GM23248 (cell line): ENCODE measurements at places on chromosomes 4 and X.

GRCh38 chr4:145507636-145508035 lies 26.0 kb downstream of the SMAD1 start:
- peak; percentile 12 for DNase-seq

DNA sequence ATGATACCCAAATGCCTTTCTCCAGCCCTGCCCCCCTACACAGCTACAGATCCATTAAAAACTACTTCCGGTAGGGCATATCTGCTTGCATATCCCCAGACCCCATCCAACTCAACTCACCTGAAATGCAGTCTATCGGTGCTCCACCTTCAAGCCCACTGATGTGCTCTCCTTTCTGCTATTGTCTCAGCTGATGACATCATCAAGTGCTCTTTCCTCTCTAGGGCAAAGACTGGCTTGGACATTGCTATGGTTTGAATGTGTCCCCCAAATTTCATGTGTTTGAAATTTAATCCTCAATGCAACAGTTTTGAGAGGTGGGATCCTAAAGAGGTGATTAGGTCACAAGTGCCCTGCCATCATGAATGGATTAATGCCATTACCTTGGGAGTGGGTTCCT lies 212.4 kb downstream of the RELL1 start:
- DNase-seq = no peak

GRCh38 chrX:44765556-44765955 lies 78.3 kb upstream of the DUSP21 start:
- peak; percentile 39 for DNase-seq

GRCh38 chr4:141210168-141210567 lies 10.5 kb upstream of the ZNF330 start:
- DNase-seq = no peak

DNA sequence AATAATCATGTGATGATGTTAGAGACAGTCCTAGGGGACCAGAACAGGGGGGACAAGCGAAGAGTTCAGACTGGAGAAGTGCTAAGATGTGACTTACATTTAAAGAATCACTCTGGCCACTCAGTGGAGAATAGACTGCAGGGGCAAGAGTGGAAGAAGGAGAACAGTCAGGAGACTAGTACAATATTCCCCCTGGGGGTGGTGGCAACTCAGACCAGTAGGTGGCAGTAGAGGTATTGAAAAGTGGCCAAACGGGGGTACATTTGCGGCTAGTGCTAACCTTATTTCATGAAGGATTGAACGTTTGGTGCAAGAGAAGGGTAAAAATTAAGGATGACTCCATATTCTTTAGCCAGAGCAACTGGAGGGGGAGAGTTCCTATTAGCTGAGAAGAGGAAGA lies 2.7 kb upstream of the BMX start:
- DNase-seq = peak; percentile 36

DNA sequence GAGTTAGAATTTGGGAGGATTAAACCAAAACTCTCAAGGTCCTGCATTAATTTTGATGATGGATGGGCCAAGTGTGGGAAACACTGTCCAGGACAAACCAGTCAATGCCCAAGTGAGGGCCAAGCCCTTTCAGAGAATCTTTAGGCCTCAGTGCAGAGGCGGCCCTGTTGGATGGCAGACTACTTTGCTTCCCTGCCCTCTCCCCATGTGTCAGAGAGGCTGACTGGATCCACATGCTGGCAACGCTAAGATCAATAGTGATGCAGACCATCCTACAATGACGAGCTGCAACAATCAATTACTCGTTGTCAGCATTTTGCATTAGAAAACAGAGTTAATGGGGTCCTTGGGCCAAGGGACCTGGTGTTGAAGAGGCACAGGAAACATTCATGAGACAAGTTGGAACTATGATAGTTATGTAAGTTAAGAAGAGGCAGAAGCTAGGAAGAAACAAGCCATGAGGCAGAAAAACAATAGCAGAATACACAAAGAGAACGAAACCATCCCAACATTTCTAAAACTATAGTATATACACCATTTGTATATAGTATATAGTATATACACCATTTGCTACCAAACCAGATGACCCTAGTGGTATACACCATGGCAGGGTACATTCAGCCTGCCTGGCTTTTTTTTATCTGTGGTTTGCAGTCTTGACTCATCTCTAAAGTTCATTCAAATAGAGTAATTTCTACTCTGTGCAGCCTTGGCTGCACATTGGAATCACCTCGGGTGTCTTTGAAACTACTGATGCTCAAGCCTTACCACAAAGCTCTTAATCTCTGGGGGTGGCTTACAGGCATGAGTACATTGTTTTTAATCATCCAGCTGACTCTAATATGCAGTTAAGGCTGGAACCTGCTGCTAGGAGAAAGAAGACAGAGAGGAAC lies 147.7 kb upstream of the GYPA start:
- DNase-seq = no peak

GRCh38 chr4:47862297-47862696 lies 24.4 kb upstream of the CORIN start:
- peak; percentile 58 for DNase-seq

DNA sequence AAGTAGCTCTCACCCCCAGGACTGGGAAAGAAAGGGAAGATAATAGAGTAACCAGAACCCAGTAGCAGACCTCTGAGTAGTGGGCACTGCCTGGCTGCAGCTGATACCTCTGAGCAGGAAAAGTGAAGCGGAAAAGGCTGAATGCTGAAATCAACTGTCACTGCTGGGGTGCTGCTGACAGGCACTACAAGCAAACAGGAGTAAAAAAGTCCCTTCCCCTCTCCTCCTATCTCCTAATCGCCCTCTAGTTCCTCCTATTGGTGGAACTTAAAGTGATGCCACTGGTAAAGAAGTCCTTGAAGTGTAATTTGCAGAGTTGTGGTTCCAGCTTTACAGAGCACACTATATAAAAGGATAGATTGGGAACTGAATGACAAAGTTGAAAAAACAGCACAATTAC lies 32.8 kb upstream of the GLRB start:
- peak; percentile 38 for DNase-seq

DNA sequence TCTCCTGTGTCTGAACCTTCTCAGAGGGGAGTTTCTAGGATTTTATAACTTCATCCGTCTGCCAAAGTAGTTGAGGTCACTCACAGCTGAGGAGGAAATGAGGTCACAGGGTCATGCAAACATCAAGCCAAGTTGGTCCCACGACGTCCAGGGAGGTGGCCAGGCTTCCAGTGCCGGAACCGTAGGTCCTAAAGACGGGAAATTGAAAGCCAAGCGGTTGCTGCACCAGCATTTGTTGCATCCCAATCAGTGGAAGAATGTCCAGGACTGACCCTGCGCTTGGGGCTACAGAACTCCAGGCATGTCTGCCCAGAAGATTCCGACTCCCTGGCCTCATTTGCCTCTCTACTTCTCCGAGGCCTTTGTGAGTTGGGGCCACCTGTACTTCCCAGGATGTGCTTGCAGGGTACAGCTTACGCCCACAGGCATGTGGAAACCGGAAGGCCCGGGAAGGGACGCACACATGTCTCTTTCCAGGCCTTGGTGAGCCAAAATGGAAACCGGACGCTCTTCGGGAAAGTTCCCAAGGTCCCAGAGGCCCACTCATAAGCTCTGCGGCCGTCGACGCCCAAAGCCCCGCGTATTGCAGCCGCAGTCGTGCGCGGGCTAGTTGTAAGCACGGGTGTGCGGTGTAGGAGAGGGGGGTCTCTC lies 9.3 kb downstream of the PRDM8 start:
- no peak for DNase-seq

- DNase-seq = no peak
Measured at GRCh38 chrX:19765628-19766027, 121.8 kb downstream of the SH3KBP1 start.

DNA sequence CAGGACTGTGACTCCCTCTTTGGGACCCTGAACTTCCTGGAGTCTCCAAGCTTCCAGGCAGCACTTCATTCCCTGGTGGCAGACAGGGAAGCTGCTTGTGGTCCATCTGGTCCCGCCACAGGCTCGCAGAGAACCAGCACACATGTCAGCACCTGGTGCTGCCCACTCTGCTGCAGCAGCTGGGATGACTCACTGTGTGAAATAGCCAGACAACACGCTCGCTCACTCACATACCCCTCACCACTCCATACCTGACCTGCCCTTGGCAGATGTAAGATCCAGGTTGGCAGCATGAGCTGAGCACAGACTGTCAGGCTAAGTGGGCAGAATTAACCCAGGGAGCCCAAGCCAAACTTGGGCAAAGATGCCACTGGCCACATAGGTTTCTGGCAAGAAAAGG lies 613.5 kb downstream of the PCDH18 start:
- no peak for DNase-seq

DNA sequence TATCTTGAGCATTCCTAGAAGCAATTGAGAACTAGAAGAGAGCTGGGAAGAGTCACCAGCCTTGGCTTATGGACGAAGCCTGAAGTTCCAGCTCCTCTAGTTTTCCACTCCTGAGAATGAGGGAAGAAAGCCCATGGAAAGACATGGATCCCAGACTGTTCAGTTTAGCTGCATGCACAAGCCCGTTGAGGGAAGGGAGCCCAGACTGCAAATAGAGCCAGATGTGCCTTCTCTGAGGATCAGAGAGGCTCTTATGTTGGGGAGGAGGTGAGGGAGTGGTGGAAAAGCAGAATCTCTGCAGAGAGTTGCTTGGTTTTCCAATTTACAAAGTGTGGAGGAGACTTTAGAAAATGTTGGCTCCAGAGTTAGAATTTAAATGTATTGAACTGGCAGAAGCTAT lies 69.0 kb downstream of the ASB9 start:
- no peak for DNase-seq

DNA sequence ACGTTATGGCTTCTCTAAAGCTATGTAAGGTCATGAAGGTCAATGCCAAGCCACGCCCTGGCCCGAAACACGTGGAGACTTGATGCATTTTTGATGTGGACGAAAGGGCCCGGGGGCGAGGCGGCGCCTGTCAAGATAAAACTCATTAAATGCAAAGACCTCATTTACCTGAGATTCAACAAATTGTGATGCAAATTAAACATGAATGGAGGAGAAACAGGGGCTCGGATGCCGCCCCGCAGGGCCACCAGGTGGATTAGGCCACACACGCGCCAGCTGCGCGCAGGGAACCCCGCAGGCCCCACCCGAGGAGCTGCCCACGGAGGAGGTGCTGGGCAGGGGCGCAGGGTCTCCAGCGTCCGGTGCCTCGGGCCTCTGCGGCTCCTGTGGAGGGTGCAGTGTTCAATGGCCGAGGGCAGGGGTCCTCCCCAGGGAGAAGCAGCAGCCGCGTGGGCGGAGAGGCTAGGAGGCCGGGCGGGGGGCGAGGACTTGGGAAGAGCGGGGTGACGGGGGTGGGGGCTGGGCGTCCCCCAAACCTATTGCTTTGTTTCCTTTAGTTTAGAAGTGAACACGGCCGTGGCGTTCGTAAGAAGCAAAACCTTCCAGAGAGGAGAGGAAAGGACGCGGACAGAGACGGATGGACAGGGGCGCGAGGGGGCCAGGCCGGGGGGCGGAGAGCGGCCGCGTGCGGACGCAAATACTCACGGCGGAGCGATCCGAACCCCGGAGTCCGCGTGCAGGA lies 40.4 kb downstream of the CPLX1 start:
- DNase-seq = peak; percentile 31

- peak; percentile 13 for DNase-seq
Measured at GRCh38 chrX:145190801-145191389, 56.4 kb upstream of the SPANXN1 start.

- DNase-seq = no peak
Measured at GRCh38 chrX:83260288-83260687, 247.8 kb upstream of the POU3F4 start.

- peak; percentile 77 for DNase-seq
Measured at GRCh38 chr4:181030961-181031360, 1212.2 kb upstream of the TENM3 start.

GRCh38 chrX:150184491-150184890 lies 178.6 kb upstream of the MAMLD1 start:
- DNase-seq = no peak

DNA sequence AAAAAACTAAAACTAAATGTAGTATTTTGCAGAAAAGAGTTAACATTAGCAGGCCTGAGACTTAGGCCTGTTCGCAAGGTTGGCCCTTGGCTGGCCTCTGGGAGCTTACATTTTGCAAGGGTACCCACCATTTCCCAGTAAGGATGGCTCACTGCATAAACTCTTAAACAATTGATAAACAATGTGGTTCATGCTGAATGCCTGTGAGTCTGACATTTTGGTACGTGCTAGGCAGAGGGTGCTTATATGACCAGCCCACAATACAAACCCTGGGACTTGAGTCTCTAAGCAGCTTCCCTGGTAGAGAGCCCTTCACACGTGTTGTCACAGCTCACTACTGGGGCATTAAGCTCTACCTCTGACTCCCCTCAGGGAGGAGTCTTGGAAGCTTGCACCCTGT lies 7.4 kb downstream of the PRPS2 start:
- no peak for DNase-seq

DNA sequence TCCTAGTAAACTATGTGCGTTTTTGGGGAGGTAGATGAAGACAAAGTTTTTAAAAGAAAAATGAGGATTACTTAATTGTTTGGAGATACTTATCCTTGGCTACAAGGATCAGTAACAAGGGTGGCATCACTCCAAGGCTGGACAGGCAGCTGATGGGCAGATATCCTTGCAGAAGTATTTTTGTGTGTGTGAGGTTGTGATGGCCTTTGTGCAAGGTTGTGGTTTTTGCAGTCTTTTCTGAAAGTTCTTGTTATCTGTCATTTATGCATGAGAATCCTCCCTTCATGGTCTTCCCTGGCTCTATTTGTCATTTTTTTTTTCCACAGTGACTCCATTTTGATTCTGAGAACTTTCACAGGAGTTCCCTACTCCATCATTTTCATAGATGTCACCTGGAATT lies 96.0 kb upstream of the C1GALT1C1 start:
- DNase-seq = no peak
